ENCODE measurements at places on chromosomes 13 and 19.
A peak's percentile ranks its signal among the peaks of the same experiment; 100 is the strongest.

GRCh38 chr13:110173247-110173818, 133.6 kb downstream of the COL4A1 start:
- no peak for DNase-seq

GRCh38 chr13:25816239-25816638, 235.6 kb downstream of the SHISA2 start:
- no peak for DNase-seq

DNA sequence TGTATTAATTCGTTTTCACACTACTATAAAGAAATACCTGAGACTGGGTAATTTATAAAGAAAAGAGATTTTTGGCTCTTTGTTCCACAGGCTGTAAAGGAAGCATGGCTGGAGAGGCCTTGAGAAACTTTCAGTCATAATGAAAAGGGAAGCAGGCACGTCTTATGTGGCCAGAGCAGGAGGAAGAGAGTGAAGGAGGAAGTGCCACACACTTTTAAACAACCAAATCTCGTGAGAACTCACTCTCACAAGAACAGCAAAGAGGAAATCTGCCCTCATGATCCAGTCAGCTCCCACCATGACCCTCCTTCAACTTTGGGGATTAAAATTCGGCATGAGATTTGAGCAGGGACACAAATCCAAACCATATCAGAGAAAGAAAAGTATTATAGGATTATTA, 1255.9 kb upstream of the MIR17HG start:
- no peak for DNase-seq

- DNase-seq, result no peak
Measured at GRCh38 chr13:110957931-110958330, 43.1 kb upstream of the ANKRD10 start.

- DNase-seq, result peak; percentile 34
Measured at GRCh38 chr19:1000095-1000494, at the start of gene GRIN3B. Gene GRIN3B (plus strand): TSS chr19:1000419. CDS start chr19:1000438, 19 bp downstream.

DNA sequence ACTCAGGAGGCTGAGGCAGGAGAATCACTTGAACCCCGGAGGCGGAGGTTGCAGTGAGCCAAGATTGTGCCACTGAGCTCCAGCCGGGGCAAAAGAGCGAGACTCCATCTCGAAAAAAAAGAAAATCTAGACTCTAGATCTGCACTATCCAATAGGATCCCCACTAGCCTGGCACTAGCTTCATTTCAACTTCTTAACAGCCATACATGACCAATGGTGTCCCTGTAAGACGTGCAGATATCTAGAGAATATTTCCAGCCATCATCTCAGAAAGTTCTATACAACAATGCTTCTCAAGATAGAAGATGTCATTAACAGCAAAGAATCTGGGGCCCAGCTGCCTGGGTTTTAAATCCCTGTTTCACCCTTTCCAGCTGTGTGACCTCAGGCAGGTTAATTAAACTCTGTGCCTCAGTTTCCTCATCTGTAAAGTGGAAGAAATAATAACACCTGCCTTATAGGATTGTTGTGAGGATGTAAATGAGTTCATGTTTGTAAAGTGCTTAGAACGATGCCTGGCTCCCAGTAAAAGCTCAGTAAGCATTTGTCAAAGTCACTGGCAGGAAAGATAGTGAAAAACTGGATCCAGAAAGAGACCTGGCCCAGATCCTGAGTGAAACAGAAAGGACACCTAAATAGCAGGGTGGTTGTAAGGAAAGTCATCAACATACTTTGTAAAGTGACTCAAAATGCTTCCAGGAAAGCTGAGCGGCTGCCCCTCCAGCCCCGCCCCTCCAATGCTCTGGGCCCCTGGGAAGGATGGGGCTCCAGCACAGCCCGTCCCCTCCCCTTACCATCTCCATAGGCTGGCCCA, 13.5 kb downstream of the WIZ start:
- no peak for DNase-seq

DNA sequence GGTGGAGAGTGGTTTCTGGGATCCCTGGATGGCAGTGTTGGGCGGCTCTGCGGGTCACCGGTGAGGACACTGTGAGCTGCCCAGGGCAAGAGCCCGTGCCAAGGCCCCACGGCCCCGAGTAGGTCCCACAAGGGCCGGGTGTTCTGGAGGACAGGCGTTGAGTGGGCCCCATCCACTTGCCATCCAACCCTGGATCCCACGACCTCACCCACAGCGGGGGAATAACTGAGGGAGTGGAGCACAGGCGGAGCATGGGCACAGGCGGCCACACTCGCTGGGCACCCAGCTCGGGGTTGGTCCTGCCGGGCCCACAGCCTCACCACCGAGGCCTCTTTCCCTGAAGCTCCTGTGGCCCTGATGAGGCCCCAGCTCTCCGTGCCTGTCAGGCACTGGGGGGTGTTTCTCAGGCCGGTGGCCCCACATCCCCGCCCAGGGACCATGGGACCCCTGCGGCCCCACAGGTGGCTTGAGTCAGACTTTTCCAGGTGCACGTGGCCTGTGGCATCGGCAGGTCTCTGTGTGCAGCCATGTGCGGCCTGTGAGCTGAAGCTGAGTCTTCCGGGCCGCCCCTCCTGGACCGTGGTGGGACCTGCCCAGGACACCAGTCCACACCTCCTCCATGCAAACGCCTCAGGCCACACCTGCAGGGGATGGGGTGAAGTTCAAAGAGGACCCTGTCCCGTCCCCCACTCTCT, 16.6 kb downstream of the TMEM255B start:
- DNase-seq, result no peak

DNA sequence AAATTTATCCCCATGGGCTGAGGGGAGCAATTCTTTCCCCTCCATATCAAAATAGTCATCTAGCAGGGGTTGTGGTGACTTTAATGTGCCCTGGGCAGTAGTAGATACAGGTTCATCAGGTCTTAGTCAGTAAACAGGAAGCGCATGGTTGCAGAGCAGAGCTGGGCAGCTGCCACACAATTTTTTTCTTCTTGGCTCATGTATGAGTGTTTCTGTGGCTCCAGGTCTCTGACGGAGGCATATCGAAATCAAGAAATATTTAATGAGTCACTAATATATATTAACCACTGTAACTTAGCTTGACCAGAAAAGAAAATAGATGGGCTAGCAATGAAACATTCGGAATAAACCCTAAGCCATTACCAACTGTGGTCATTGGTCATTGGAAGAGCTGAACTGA, 68.4 kb upstream of the UBL3 start:
- no peak for DNase-seq

GRCh38 chr13:36715841-36716240, 42.0 kb downstream of the SERTM1 start:
- DNase-seq, result no peak

- DNase-seq, result no peak
Measured at GRCh38 chr19:8416796-8417195, 3.7 kb downstream of the MARCHF2 start.

DNA sequence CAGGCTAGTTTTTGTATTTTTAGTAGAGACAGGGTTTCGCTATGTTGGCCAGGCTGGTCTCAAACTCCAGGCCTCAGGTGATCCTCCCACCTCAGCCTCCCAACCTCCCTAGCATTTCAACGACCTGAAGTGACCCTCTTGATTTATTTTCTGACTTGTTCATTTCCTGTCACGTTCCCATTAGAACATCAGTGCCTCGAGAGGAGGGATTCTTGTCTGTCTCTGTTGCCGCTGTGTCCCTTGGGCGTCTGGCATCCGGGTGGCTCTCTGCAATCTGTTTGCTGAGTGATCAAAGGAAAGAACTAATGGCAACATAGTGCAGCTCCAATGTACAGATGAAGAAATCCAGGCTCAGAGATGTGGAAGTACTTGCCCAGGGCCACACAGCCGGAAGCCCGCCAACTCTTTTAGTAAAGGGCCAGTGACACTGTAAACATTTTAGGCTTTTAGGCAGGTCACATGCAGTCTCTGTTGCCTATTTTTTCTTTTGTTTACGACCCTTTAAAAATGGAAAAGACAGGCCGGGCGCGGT, 47.5 kb downstream of the NFIC start:
- no peak for DNase-seq

DNA sequence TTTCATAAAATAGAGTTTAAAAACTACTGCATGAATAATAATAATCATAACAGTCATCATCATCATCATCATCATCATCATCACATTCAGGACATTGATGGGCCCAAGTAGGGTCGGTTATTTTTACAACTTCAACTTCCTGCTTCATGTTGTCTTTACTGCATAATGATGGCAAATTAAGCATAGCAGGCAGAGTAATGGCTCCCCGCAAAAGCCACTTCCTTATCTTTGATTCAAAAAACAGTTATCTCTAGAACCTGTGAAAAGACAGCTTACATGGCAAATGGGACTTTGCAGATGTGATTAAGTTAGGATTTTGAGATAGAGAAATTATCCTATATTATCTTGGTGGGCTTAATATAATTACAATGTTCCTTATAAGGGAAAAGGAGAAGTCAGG, 792.9 kb downstream of the LIG4 start:
- DNase-seq, result no peak

GRCh38 chr19:8069096-8069973, 16.8 kb downstream of the CCL25 start:
- DNase-seq, result no peak

DNA sequence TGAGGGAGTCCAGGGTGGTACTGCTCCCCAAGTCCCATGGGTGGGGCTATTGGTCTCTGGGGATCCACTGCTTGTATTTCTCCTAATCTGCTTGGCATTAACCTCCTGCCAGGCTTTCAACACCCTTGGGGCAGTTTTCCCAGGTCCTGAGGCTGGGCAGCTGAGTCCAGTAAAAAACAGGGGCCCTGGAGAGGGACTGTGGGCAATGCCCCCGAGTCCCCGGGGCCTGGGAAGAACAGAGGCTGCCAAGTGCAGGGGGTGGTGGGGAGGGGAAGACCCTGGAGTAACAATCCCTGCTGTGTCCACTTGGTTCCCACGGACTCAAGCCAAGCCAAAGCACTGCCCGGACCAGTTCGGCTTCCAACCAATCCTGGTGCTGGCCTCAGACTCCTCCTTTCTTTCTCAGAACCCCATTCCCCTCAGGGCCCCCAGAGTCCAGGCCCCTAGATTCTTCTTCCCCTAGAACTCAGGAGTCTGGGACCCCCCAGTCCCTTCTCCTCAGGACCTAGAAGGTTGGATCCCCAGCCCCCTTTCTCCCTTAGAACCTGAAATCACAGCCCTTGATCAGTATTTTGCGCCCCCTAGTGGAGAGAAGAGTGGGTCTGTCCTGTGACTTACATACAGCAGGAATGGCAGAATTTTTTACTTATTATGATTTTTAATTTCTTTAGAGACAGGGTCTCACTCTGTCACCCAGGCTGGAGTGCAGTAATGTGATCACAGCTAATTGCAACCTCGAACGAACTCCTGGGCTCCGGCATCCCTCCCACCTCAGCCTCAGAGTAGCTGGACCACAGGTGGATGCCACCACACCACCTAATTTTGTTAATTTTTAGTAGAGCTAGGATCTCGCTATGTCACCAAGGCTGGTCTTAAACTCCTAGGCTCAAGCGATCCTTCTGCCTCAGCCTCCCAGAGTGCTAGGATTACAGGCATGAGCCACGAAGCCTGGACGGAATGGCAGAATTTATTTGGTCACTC, 3.7 kb upstream of the CLPTM1 start:
- DNase-seq, result peak; percentile 17

DNA sequence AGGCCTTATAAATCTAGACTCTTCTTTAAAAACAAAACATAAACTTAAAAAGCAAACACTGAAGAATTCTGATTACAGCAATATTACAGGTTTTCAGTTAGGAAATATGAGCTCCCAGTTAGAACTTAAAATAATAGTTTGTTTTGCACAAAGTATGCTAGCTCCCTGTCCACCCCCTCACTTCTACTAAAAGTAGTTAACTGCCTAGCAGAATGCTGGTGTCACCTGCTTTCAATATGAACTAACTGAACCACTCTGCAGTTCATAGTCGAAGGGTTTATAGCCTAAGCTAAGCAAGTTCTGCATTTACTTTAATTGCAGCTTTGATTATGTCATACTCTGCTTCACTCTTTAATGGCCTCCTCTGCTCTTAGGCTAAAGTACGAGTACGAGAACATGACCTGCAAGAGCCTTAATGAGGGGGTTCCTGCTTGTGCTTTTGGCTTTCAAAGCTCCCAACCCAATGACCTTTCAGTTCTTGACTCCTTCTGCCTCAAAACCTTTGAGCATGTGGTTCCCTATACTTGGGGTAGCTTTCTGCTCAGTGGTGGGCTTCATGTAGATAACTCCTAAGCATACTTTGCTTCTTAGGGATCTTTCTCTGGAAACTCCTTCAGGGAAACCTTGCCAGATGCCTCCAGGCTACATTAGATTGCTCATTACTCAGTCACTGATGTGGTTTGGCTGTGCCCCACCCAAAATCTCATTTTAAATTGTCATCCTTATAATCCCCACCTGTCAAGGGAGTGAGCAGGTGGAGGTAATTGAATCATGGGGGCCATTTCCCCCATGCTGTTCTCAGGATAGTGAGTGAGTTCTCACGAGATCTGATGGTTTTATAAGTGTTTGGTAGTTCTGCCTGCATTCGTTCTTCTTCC, 278.9 kb upstream of the ARGLU1 start:
- no peak for DNase-seq

GRCh38 chr19:18488403-18488723, 33.5 kb downstream of the ELL start:
- DNase-seq, result no peak

GRCh38 chr13:30718661-30719524, 16.4 kb upstream of the ALOX5AP start:
- no peak for DNase-seq

- no peak for DNase-seq
Measured at GRCh38 chr13:39787086-39787487, 131.6 kb downstream of the COG6 start.

DNA sequence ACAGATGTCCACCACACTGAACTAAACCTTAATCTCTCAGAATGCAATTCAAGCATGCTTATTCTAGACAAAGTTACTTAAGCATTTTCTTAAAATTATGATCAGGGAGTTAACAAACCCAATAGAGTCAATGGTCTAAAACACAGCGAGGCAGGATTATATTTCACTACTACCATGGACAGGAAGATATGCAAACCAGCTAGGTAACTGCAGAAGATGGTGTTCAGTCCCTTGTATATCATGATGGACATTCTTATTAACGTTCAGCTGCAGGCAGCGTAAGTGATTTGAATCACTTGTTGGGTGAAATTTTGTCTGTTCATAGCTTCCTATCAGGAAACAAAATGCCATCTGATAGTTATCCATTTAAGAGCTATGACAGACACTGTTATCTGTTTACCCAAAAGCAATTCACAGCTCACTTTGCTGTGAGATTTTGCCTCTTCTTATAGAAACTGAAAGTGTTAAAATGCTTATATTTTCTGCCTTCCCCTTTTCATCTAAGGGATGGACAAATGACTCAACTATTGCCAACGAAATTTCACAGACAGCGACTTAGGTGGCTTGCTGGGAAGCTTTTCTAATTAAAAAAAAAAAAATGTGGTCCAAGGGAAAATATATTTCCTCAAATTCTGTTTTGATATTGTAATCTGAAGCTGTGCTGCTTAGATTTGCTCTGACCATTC, 591.9 kb downstream of the DACH1 start:
- no peak for DNase-seq
